Effector memory CD8-positive, alpha-beta T cell (primary cell): ENCODE measurements at places on chromosomes 4 and X.
A peak's percentile ranks its signal among the peaks of the same experiment; 100 is the strongest.

GRCh38 chrX:26138274-26138673, at the start of gene MAGEB18:
Gene MAGEB18, plus strand, starts transcription at chrX:26138343. Its CDS starts 643 bp downstream, at chrX:26138986.
- H3K27me3 ChIP-seq, result no peaks in the 10 kb centered on the region
- no peak within 1 kb of the TSS for H3K4me3 ChIP-seq
- DNase-seq, result no peak

DNA sequence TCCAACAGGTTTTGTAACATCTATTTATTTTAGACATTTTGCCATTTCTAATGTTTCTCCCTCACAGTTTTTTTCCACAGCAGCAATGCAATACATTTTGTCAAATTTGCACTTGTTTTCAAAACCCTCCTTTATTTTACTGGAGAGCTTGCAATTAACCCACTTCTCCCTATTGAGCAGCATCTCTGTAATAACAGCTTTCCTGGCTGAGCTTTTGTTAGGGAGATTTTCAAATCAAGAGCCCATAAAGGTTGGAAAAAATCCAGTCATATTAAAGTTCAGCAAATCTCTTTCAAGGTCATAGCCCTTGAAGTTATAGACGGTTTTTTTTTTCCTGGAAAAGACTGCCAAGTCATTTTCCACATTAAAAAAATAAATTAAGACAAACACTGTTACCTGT, 450.6 kb upstream of the TENM3 start:
- H3K36me3 ChIP-seq, result no peaks in the 10 kb centered on the region
- H3K4me1 ChIP-seq, result no peaks in the 10 kb centered on the region
- no peaks in the 10 kb centered on the region for H3K27me3 ChIP-seq
- no peak overlapping the region for H3K4me3 ChIP-seq
- H3K27ac ChIP-seq, result no peak overlapping the region
- no peak for DNase-seq

DNA sequence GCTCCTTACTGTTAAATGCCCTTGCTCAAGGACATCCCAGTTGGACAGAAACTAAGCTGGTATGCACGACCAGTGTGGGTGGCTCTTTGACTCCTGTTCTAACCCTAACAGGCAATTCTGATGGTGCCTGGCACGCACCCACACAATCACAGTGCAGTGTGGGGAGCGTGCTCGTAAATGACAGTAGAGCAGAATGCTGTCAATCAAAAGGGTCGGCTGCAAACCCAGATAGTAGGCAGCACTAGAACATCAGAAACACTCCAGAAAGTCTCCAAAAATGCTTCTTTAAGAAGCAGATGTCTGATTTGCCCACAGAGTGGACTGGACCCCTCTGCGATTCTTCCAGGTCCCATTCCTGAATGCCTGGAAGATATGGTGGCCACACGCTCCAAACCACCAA, 37.6 kb upstream of the MTM1 start:
- DNase-seq, result no peak
- H3K4me1 ChIP-seq, result no peaks in the 10 kb centered on the region
- H3K4me3 ChIP-seq, result no peak overlapping the region
- no peak overlapping the region for H3K27ac ChIP-seq

- H3K27me3 ChIP-seq, result no peaks in the 10 kb centered on the region
- H3K4me1 ChIP-seq, result peaks cover 29% of the 10 kb centered on the region
These were observed 18.6 kb downstream of the AIMP1 start for GRCh38 chr4:106334741-106335470.

DNA sequence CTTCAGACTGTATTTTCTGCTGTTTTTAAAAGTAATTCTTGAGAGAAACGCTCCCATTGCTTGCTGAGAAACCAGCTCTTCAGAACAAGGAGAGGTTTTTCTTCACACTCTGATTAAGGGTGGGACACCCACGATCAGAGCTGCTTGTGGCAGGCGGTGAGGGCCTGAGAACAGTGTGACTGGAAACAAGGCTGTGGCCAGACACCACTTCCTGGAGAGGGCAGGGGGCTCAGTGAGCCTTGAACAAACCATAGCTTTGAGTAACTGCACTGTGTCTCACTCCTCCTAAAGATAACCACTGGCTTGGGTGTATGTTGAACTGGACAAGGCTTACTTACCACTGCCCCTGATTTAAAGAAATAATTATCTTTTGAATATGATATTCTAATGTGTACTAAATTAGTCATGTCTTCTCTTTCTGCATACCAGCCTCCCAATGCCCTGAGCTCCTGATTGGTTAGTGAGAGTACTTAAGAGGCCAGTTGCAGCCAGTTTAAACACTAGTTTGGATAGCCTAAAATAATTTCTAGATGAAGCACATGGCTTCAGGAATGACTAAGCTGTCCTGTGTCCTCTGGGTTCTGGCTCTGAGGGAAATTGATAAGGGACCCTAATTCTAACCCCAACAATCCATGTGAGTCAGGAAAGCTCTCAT, 3.7 kb upstream of the GPR82 start:
- H3K4me1 ChIP-seq, result peaks cover 19% of the 10 kb centered on the region
- peak; percentile 38 for DNase-seq
- H3K4me3 ChIP-seq, result peak overlapping the region; percentile 43
- no peaks in the 10 kb centered on the region for H3K27me3 ChIP-seq
- H3K27ac ChIP-seq, result peak overlapping the region; percentile 78

DNA sequence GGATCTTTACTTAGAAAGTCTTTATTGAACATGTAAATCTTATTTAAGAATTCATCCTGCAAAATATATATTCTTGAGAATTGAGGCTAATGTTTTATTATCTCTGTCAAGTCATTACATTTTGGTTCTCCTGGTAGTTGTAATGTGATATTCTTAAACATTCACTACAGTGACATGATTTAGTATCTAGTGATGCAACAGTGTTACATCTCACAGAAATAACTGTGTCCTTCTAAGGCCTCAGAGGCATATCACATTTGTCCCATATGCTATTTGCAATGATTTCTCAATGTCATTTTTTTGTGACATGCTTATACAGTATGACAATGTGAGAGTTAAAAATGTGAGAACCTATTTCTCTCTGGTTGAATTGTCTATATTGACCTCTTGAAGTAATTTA, 34.1 kb downstream of the PRRG1 start:
- H3K4me1 ChIP-seq, result no peaks in the 10 kb centered on the region
- no peak overlapping the region for H3K27ac ChIP-seq
- H3K36me3 ChIP-seq, result no peaks in the 10 kb centered on the region
- H3K4me3 ChIP-seq, result no peak overlapping the region
- H3K27me3 ChIP-seq, result no peaks in the 10 kb centered on the region

GRCh38 chr4:6079965-6080364, 61.7 kb upstream of the C4orf50 start:
- no peak overlapping the region for H3K4me3 ChIP-seq
- H3K4me1 ChIP-seq, result no peaks in the 10 kb centered on the region
- H3K27me3 ChIP-seq, result no peaks in the 10 kb centered on the region
- H3K36me3 ChIP-seq, result peaks cover 43% of the 10 kb centered on the region
- no peak for DNase-seq
- H3K27ac ChIP-seq, result peak overlapping the region; percentile 32

- no peaks in the 10 kb centered on the region for H3K27me3 ChIP-seq
- H3K4me3 ChIP-seq, result no peak overlapping the region
- no peaks in the 10 kb centered on the region for H3K36me3 ChIP-seq
- no peak overlapping the region for H3K27ac ChIP-seq
- DNase-seq, result no peak
- H3K4me1 ChIP-seq, result no peaks in the 10 kb centered on the region
These were observed 134.2 kb downstream of the SPOCK3 start for GRCh38 chr4:167100120-167100519.

DNA sequence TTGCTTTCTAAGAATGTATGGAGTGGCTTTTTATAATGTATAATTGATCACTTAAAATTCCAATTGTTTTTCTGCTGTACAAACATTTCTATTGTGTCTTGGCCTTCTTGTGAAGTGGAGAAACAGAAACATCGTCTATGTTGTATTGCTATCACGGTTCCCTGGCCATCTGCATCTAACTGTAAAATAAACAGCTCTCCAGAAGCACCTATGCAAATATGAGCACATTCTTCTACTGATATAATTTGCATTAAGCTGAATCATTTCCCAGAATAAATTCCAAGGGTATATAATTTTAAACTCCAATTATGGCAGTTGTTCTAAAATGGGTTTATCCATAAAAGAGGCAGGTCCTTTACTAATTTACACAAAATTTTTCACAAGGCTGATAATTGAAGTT, 261.6 kb upstream of the STS start:
- H3K27ac ChIP-seq, result no peak overlapping the region
- H3K27me3 ChIP-seq, result no peaks in the 10 kb centered on the region
- DNase-seq, result no peak
- no peaks in the 10 kb centered on the region for H3K36me3 ChIP-seq
- H3K4me1 ChIP-seq, result no peaks in the 10 kb centered on the region

GRCh38 chrX:119885554-119886428, 9.9 kb upstream of the AKAP14 start:
- no peaks in the 10 kb centered on the region for H3K27me3 ChIP-seq
- DNase-seq, result peak; percentile 10
- peaks cover 5% of the 10 kb centered on the region for H3K4me1 ChIP-seq
- H3K27ac ChIP-seq, result no peak overlapping the region
- peak overlapping the region; percentile 62 for H3K4me3 ChIP-seq

GRCh38 chrX:63506320-63506719, 155.2 kb upstream of the SPIN4 start:
- no peak overlapping the region for H3K4me3 ChIP-seq
- H3K27ac ChIP-seq, result peak overlapping the region; percentile 64
- no peak for DNase-seq
- H3K27me3 ChIP-seq, result no peaks in the 10 kb centered on the region
- no peaks in the 10 kb centered on the region for H3K36me3 ChIP-seq

- H3K36me3 ChIP-seq, result no peaks in the 10 kb centered on the region
- H3K27ac ChIP-seq, result no peak overlapping the region
- DNase-seq, result no peak
- no peaks in the 10 kb centered on the region for H3K4me1 ChIP-seq
- H3K4me3 ChIP-seq, result no peak overlapping the region
- no peaks in the 10 kb centered on the region for H3K27me3 ChIP-seq
These were observed 210.5 kb downstream of the GRXCR1 start for GRCh38 chr4:43103048-43103447.

DNA sequence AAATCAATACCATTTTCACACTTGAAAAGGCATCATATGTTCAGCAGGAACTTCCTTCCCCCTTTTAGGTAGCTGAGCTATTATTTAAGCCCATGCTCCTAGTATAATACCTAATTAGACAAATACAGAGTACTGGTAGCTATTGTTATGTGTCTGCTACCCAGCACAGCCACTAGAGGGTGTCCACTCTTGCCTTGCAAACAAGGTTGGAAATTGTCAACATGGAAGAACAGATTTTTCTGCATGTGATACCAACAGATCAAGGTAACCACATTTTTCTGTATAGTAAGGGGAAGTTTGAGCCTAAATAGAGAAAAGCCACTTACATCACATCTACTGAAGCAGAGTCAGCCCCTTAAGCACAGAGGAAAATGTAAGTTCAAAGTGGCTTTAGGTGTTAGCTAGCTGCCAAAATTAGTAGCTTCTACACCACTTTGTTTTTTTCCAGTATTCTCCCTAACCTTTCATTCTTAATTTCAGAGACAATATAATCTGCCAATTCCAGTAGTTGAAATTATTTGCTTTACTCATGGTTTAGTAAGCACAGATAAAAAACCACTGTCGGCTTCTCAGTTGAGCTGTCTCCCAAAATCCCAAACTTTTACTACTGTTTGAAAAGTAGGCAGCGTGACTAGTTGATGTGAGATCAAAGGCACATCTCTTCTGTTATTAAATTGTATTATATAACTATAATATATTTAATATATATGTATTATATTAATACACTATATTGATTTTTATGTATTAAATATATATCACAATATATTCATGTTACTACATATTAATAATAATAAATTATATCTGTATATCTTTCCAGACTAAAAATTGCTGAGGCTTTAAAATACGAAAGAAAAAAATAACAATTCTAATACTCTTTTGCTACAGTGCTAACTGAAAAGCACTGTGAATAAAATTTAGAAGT, 38.2 kb downstream of the EDNRA start:
- H3K27ac ChIP-seq, result no peak overlapping the region
- no peaks in the 10 kb centered on the region for H3K36me3 ChIP-seq
- DNase-seq, result peak; percentile 23
- no peak overlapping the region for H3K4me3 ChIP-seq

DNA sequence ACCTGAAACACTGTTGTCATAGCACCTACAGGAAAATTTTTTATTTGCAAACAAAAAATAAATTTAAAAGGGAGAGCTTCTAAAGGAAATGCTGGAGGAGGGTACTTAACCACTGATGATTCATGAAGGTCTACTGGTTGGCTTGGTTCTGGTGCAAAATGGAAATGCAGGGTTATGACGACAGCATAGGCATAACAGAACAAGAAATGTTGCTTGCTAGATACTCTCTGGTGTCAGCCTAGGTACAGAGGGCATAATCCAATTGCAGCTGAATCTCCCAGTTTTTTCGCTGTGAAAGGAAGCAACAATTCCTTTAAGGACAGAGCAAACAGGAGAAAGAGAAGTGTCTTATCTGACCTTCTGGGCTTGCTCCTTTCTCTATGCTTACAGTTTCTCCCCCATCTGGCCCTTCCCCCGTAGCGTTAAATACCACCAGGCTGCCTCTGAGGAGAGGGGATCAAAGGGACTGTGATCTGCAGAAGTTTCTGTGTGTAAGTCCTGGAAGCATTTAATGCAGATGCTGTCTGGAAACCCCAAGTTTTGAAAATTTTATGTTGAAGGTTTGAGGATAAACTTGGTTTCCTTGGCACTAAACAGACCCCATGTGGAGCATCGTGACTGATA, 23.7 kb upstream of the CASK start:
- no peak overlapping the region for H3K4me3 ChIP-seq
- H3K4me1 ChIP-seq, result no peaks in the 10 kb centered on the region
- no peak for DNase-seq

- no peaks in the 10 kb centered on the region for H3K27me3 ChIP-seq
- H3K4me1 ChIP-seq, result peaks cover 39% of the 10 kb centered on the region
- DNase-seq, result no peak
- H3K36me3 ChIP-seq, result no peaks in the 10 kb centered on the region
- H3K27ac ChIP-seq, result no peak overlapping the region
These were observed 71.0 kb downstream of the RAPGEF2 start for GRCh38 chr4:159173886-159174285.

DNA sequence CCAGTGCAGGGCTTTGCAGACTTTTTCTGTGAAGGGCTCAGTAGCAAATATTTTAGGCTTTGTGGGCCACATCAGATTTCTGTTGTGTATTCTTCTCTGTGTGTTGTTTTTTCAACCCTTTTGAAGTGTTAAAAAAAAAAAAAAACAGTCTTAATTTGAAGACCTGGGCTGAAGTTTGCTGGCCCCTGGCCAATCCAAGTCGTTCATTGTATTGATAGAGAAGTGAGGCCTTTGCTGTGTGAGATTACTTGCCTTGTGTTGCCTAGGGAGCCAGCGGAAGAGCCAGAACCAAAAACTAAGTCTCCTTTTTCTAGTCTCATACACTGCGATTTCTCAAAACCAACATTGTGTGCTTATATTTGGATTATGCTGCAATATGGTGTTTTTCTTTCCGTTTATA, 46.9 kb downstream of the MTM1 start:
- H3K36me3 ChIP-seq, result peaks cover 44% of the 10 kb centered on the region
- no peak overlapping the region for H3K27ac ChIP-seq
- DNase-seq, result no peak
- no peaks in the 10 kb centered on the region for H3K4me1 ChIP-seq
